ENCODE measurements at places on chromosomes 11 and 22. TPM values are rescaled to one million over a fixed set of nuclear protein-coding genes. Genes with fewer than 3 reads are reported as not detected.
A peak's percentile ranks its signal among the peaks of the same experiment; 100 is the strongest.

OR52N4 gene
- total RNA-seq: not detected

ZBTB16 gene
- total RNA-seq: 256 TPM

OR8H3 gene
- not detected for total RNA-seq

OR4C3 gene
- total RNA-seq: not detected

ZMAT5 gene
- 29.1 TPM for total RNA-seq

CPT1A gene
- total RNA-seq: 122 TPM

LRRC32 gene
- 87.5 TPM for total RNA-seq

DNA sequence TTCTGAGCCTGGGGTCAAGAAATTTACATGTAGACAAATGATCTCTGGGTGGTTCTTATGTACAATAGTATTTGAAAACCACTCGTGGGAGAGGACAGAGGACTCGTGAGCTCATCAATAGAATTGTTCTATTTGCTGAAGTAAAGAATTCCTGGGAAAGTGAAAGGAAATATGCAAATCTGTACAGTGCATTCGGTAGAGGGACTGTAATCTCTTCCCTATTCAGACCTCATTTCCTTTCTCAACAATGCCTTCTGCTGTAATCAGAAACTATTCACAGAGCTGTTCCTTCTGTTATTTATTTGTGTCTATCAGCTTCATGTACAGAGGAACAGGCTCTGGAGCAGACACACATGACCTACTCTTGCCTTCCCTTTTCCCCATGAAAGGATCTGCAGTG is 709.4 kb upstream of the KIRREL3 start:
- no peaks in the 10 kb centered on the region for H3K36me3 ChIP-seq
- DNase-seq: no peak
- no peak overlapping the region for H3K4me3 ChIP-seq
- H3K27ac ChIP-seq: no peak overlapping the region
- no peaks in the 10 kb centered on the region for H3K4me1 ChIP-seq

DNA sequence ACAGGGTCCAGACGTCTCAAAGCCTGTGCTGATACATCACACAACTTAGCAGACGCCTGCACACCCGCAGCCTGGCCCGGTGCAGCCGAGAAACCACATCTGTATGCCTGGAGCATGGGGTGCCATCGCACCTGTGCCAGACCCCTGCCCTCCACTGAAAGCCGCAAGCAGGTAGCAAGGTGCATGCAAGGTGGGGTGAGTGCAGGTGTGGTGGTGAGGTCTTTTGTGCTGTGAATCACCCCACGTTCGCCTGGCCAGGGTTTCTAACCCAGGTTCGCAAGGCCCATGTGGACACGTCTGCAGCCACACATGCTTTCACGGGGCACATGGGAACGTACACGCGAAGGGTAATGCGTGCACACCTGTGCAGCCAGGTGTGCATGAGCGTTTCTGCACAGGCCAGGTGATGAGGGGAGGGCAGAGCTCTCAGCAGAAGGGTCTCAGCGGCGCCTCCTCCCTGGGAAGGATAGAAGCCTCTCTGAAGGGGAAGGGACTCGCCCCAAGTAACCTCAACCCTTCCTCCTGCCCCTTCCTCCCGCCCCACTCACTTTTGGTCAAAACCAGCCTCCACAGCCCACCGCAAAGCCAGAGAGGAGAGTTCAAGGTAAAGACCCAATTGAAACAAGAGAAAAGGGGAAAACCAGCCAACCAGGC is 19.5 kb downstream of the CBX7 start:
- no peak for DNase-seq
- H3K36me3 ChIP-seq: peaks cover 75% of the 10 kb centered on the region
- H3K27me3 ChIP-seq: no peaks in the 10 kb centered on the region
- no peak overlapping the region for H3K27ac ChIP-seq
- peaks cover 44% of the 10 kb centered on the region for H3K4me1 ChIP-seq
- no peak overlapping the region for H3K4me3 ChIP-seq

- no peak for DNase-seq
- H3K27ac ChIP-seq: peak overlapping the region; percentile 97
- H3K27me3 ChIP-seq: no peaks in the 10 kb centered on the region
- peaks cover 24% of the 10 kb centered on the region for H3K4me1 ChIP-seq
Observed at GRCh38 chr11:64924910-64925284, 408 bp downstream of the PPP2R5B start.

DNA sequence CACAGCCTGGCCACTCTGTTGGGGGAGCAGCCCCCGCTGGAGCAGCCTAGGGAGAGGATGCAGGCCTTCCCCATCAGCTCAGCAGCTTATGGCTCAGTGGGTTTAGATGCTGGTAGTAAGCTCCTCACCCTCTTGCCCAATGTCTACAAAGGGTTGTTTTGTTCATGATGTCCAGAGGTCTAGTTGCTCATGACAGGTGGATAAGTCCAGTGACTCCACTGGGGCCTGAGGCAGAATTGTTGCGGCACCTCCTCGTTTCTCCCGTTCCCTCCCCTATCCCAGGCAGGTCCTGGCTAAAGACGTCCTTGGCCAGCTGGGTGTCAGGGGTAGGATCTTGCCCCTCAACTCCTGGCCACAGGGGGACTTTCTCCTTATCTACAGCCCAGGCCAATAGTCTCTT is 233.5 kb upstream of the B3GAT1 start:
- no peaks in the 10 kb centered on the region for H3K4me1 ChIP-seq
- no peaks in the 10 kb centered on the region for H3K27me3 ChIP-seq
- H3K4me3 ChIP-seq: no peak overlapping the region
- no peak for DNase-seq
- H3K27ac ChIP-seq: no peak overlapping the region
- H3K36me3 ChIP-seq: no peaks in the 10 kb centered on the region

GRCh38 chr22:25358421-25359170 is 139.2 kb downstream of the CRYBB2 start:
- peaks cover 21% of the 10 kb centered on the region for H3K4me1 ChIP-seq
- no peak for DNase-seq
- no peaks in the 10 kb centered on the region for H3K27me3 ChIP-seq
- H3K36me3 ChIP-seq: peaks cover 72% of the 10 kb centered on the region
- H3K27ac ChIP-seq: no peak overlapping the region

GRCh38 chr22:27134315-27134701 is 476.9 kb downstream of the MIAT start:
- no peak overlapping the region for H3K4me3 ChIP-seq
- H3K4me1 ChIP-seq: no peaks in the 10 kb centered on the region
- H3K27ac ChIP-seq: peak overlapping the region; percentile 48
- no peaks in the 10 kb centered on the region for H3K27me3 ChIP-seq
- no peaks in the 10 kb centered on the region for H3K36me3 ChIP-seq
- no peak for DNase-seq

DNA sequence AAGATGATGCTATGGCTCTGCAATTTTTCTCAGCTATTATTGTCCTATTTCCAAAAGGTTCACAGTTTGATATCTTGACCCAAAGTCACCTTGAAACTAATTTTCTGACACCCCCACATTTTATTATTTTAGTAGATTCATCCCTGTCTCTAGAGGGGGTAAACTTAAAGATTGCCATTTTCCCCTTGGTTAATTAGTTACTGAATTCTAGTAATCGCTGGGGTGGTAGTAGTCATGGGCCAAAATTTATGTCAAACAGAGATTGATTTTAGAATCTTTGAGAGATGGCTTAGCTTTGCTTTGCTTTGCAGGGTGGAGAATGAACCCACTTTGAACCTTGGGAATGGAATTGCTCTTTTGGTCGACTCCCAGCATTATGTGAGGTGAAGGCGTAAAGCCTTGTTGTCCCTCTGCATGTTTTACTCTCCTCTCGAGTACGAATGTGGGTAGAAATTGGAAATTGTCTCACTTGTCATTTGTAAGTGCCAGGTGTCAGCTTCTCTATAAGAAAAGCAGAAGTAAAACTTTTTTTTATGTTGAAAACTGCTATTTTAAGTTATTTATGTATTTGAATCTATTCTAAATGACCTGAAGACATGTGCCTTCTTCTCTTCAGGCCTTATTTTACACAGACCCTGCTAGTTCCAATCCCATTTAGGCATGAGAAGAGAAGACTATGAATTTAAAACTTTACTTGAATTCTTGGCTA is 42.4 kb upstream of the RCE1 start:
- H3K4me1 ChIP-seq: no peaks in the 10 kb centered on the region
- no peaks in the 10 kb centered on the region for H3K36me3 ChIP-seq
- DNase-seq: no peak
- H3K27me3 ChIP-seq: no peaks in the 10 kb centered on the region
- no peak overlapping the region for H3K27ac ChIP-seq

GRCh38 chr11:35011389-35011788 is 95.0 kb downstream of the PDHX start:
- H3K27me3 ChIP-seq: no peaks in the 10 kb centered on the region
- no peak overlapping the region for H3K27ac ChIP-seq
- no peaks in the 10 kb centered on the region for H3K36me3 ChIP-seq
- H3K4me3 ChIP-seq: no peak overlapping the region
- no peak for DNase-seq
- H3K4me1 ChIP-seq: peaks cover 20% of the 10 kb centered on the region

GRCh38 chr11:60390419-60390818 is 5.8 kb upstream of the MS4A14 start:
- no peaks in the 10 kb centered on the region for H3K27me3 ChIP-seq
- no peak for DNase-seq
- H3K36me3 ChIP-seq: no peaks in the 10 kb centered on the region

GRCh38 chr22:28017558-28017820 is 98.4 kb upstream of the PITPNB start:
- peaks cover 24% of the 10 kb centered on the region for H3K4me1 ChIP-seq
- H3K36me3 ChIP-seq: peaks cover 21% of the 10 kb centered on the region
- no peaks in the 10 kb centered on the region for H3K27me3 ChIP-seq
- DNase-seq: no peak
- no peak overlapping the region for H3K4me3 ChIP-seq
- no peak overlapping the region for H3K27ac ChIP-seq

DNA sequence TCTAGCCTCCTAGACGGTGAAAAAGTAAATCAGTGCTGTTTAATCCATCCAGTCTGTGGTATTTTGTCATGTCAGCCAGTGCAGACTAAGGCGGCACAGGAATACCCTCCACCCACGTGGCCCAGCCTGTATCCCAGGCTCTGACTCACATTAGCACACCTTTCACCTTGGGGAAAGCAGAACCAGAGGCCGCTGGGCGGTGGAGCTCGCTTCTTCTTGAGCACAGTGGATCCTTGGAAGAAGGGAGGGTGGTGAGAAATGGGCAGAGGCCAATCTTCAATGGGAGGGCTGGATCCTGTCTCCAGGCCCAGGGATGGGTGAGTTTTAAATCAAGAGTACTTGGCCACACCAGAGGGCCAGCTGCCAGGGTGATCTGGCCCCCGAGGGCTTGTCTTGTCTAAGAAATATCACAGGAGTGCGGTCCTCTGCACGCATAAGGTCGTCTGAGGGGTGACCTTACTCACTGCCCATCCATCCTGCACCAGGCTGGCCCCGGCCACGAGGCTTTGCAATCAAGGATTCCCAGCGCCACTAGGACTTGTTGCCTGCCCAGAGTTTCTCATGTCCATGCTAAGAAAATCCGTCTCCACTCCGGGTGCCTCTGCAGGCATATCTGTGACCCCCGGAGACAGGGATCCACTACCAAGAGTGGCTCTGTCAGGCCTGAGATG is 658.5 kb downstream of the BRD1 start:
- no peaks in the 10 kb centered on the region for H3K36me3 ChIP-seq
- no peak overlapping the region for H3K4me3 ChIP-seq
- H3K27ac ChIP-seq: no peak overlapping the region

GRCh38 chr11:62984451-62984991 is at the start of gene SLC22A6:
TSS of gene SLC22A6 (minus strand) at chr11:62984967. CDS start at chr11:62984690, 277 bp downstream.
- H3K27me3 ChIP-seq: no peaks in the 10 kb centered on the region
- H3K27ac ChIP-seq: no peak within 1 kb of the TSS
- H3K4me3 ChIP-seq: no peak within 1 kb of the TSS
- H3K4me1 ChIP-seq: no peaks in the 10 kb centered on the region
- H3K36me3 ChIP-seq: no peaks in the 10 kb centered on the region

DNA sequence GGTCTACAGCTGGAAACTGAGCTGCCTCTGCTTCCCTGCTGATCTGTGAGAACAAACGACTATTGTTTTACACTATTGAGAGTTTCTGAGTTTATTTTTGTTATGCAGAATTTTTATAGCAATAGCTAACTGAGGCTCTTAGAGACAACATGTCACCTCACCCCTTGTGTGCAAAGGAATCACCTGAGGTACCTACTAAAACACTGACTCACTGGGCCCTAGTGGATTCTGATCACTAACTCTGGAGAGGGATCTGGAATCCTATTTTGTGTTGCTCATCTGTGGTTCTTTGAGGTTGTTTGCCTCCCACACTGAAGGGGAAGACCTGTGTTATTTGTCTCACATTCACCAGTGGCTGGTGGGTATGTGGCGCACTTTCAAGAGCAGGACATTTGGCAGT is 13.4 kb upstream of the B3GAT1 start:
- H3K36me3 ChIP-seq: no peaks in the 10 kb centered on the region
- H3K4me1 ChIP-seq: no peaks in the 10 kb centered on the region
- no peak overlapping the region for H3K27ac ChIP-seq

DNA sequence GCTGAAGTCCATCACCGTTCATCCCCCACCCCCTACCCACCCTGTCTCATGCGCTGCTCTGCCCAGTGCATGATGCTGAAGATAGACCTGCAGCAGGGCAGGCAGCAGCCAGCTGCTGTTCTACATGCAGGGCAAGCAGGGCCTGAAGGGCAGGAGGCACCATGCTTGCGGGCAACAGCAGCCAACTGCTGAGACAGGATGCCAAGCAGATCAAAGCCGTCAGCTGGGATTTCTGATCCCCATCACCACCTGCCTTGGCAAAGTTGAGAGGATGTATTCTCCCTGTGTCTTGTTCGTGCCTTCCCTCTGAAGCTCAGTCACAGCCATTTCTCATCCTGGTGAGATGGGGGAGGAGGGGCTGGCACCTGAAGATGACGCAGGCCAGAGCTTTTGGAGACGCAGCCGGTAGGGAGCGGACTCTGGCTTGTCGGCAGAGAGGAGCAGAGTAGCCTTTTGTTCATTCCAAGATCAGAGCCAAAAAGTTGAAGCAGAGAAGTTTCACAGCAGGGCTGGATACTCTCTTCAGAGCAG is 227.0 kb downstream of the GRIK4 start:
- no peak overlapping the region for H3K4me3 ChIP-seq
- H3K27ac ChIP-seq: no peak overlapping the region
- no peaks in the 10 kb centered on the region for H3K27me3 ChIP-seq
- H3K4me1 ChIP-seq: no peaks in the 10 kb centered on the region
- no peaks in the 10 kb centered on the region for H3K36me3 ChIP-seq

- H3K36me3 ChIP-seq: no peaks in the 10 kb centered on the region
- H3K27ac ChIP-seq: no peak overlapping the region
- H3K27me3 ChIP-seq: no peaks in the 10 kb centered on the region
- no peak for DNase-seq
- H3K4me3 ChIP-seq: no peak overlapping the region
- peaks cover 7% of the 10 kb centered on the region for H3K4me1 ChIP-seq
Observed at GRCh38 chr11:34997952-34998528, 81.6 kb downstream of the PDHX start.

DNA sequence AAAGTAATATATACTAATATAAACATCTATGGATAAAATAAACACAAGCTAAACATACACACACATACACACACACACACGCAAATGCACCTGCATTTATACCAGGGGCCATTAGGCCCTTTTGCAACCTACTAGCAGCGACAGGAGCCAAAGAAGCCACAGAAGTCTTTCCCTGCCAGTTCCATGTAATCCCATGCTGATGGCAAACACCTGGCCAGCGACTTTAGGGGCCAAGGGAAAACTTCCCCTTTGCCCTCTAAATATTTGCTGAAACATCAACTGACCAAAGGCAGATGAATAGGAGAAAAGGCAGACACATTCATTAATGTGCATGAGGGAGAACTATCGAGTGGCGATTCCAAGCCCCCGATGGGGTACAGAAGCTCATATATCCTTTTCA is 14.8 kb upstream of the P2RY2 start:
- H3K36me3 ChIP-seq: no peaks in the 10 kb centered on the region
- H3K27me3 ChIP-seq: no peaks in the 10 kb centered on the region
- no peak for DNase-seq
- H3K4me3 ChIP-seq: no peak overlapping the region
